ENCODE measurements at places on chromosomes 4 and X.
A peak's percentile ranks its signal among the peaks of the same experiment; 100 is the strongest.

GRCh38 chrX:40578039-40578695 is 2.6 kb upstream of the ATP6AP2 start:
- DNase-seq, result no peak

DNA sequence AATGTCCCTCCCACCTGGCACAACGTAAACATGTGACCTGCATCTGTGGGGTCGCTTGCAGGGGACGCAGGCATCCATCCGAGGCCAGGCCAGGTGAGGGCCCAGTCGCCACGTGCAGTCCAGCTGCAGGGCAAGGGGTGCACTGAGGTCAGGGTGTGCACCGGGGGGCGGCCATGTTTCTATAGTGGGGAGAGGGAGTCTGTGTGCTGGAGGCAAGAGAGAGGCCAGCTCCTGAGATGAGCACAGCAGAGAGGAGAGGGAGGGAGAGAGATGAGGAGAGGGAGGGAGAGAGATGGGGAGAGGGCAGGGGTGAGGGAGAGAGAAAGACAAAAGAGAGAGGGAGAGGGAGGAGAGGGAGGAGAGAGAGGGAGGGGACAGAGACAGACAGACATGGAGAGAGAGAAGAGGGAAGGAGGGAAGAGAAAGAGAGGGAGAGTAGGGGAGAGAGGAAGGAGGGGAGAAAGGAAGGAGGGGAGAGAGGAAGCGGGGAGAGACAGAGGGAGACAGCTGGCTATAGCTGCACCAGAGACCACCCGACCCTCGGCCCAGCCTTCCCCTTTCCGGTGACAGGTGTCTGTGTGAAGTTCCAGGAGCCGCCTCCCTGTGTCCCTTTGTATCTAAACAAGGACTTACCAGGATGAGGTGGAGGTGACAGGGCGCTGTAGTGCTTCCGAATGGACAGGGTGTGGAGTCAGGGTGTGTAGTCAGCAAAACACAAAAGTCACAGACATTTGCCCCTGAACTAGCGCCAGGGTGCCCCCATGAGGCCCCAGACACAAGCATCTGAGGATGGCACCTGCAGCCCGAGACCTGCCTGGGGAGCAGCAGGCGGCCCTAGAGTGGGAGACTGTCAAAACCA is 68.7 kb downstream of the ADRA2C start:
- no peak for DNase-seq

DNA sequence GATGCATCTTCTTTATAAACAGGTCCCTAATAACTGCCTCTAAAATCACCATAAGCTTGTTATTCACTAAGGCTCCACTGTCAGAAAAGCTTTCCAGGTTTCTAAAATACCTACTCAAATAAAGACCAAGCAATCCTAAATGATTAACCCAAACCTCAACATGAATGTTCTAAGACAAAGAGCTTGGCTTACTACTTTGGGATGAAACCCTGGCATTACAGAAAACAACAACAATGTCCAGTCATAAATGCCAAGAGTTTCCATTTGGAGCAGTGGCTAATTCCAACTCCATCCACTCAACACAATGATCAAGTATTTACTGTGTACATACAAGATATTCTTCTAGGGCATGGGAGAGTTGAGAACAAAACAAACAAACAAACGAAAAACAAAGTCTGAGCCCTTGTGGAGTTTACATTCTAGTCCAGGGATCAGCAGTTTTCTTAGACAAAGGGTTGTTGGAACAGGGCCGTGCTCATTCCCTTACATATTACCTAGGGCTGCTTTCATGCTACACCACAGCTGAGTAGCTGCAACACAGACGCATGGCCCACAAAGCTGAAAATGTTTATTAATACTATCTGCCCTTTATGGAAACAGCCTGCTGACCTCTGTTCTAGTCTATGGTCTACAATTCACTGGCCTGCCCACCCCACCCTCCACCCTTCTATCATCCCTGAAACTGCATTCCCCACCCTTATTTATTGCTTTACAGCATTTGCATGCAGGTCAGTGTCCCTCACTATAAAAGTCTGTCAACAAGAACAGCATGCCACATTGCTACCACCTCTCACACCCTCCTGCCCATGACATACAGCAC is 23.7 kb downstream of the ABCG2 start:
- DNase-seq, result no peak

DNA sequence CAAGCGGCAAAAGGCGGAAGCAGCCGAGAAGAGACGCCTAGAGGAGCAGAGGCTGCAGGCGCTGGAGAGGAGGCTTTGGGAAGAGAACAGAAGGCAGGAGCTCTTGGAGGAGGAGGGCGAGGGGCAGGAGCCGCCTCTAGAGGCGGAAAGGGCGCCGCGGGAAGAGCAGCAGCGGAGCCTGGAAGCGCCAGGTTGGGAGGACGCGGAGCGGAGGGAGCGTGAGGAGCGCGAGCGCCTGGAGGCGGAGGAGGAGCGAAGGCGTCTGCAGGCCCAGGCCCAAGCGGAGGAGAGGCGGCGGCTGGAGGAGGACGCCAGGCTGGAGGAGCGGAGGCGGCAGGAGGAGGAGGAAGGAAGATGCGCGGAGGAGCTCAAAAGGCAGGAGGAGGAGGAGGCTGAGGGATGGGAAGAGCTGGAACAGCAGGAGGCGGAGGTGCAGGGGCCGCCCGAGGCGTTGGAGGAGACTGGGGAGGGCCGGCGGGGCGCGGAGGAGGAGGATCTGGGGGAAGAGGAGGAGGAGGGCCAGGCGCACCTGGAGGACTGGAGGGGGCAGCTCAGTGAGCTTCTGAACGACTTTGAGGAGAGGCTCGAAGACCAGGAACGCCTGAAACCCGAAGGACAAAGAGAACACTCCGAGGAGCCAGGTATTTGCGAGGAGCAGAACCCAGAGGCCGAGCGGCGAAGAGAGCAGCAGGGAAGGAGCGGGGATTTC is 72.9 kb downstream of the AASDH start:
- no peak for DNase-seq

GRCh38 chr4:67674098-67674497 is 26.9 kb downstream of the UBA6 start:
- no peak for DNase-seq

DNA sequence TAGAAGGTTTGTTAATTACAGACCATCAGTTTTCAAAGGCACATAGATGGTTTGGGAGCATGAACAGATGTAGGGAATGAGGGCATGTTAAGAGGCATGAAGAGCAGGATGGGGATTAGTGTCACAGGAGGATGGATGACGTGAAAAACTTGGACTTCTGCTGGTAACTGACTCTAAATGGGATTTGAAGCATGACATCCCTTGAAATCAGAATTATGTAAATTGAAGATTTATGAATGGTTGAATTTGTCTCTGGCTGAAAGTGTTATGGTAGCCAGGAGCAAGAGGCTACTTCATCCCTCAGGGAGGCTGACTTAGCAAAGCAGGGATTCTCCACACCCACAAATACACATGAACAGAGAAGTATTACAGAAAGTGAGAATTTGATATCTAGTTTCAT is 454.6 kb downstream of the MAGEB5 start:
- DNase-seq, result no peak

GRCh38 chr4:123832173-123833026 is 435.8 kb downstream of the SPRY1 start:
- no peak for DNase-seq

DNA sequence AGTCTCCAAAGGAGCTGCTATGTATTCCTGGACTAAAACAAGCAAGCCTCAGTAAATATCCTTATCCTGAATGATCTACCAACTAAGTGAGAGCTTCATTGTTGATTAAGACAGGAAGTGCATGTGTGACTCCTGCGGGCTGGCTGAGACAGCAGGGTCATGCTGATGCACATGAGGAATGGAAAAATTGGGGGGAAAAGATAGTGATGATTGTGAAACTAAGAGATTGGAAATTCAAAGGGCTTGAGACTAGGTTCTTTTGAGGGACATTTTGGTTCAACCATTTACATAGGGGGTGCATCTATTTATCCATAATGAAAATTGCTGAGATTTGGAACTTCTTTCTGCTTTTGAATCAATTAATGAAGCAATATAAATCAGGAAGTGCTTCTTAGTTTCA is 61.1 kb upstream of the C1QTNF7 start:
- no peak for DNase-seq

GRCh38 chr4:81213671-81214070 is 1.4 kb downstream of the PRKG2 start:
- no peak for DNase-seq

DNA sequence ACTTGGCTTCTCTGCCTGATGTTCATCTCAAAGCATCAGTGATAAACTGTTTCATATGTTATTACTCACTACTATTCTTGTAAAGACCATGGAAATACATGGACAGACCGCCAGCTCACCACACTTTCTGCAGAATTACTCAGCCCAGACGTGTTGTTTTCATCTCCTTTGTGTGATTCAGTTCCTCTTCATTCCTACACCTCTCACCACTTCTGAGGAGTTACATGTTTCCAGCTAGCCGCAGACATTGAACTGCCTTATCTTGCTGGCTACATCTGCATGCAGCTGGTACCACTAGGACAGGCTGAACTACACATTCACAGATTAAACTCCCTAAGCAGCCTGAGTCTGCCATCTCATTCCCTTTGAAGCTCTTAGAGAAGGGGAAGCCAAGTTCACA is 443.2 kb upstream of the FGF16 start:
- DNase-seq, result no peak

- DNase-seq, result no peak
Measured at GRCh38 chr4:86400216-86400615, 40.4 kb upstream of the MAPK10 start.

DNA sequence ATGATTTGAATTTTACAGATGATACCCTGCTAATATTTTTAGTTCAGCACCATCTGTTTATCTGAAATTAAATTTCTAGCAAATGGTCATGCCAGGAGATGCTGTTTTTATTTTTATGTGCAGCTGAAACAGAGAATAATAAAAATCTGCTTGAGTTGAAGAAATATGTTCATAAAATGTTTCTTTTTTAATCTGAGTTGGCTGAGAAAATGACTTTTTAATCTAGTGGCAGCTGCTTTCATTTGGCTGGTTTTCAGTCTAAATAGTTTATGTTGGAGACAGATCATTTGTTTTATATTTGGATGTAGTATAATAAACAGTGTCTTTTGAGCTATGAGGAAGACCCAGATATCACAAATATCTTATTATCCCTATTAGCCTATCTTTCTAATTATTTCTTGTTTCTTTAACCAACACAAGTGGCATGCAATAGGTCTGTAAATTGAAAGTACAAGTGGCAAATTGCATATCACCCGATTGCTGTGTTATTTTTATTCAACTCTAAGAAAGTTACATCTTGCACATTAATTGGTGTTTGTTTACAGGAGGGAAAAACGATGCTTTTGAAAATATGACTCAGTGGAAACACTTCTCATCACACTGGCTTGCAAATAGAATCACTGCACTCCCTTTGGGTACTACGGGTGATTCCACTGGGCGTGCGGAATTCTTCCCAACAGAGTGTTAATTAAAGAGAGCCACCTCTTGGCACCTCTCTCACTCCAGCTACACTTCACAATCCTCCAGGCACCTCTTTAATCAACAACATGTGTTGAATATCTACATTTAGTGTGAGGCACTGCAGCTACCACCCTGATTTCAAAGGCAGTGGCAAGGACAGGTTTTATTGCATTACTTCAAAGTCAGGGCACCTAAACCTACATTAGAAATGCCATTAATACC is 51.7 kb upstream of the AP1S2 start:
- DNase-seq, result no peak

- DNase-seq, result peak; percentile 45
Measured at GRCh38 chrX:54043541-54044125, 640 bp downstream of the PHF8 start.

- DNase-seq, result no peak
Measured at GRCh38 chr4:104906276-104906675, 240.4 kb upstream of the TET2 start.

DNA sequence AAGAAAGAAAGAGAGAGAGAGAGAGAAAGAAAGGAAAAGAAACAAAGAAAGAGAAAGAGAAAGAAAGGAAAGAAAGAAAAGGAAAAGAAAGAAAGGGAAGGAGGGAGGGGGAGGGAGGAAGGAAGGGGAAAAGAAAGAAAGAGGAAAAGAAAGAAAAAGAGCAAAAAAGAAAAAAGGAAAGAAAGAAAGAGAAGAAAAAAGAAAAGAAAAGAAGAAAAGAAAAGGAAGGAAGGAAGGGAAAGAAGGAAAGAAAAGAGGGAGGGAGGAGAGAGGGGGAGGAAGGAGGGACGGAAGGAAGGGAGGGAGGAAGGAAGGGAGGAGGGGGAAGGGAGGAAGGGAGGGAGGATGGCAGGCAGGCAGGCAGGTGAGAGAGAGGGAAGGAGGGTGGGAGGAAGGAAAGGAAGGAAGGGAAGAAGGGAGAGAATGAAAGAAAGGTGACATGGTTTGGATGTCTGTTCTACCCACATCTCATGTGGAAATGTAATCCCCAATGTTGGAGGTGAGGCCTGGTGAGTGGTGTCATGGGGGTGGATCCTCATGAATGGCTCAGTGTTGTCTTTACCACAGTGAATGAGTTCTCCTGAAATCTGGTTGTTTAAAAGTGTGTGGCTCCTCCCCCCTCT is 83.0 kb upstream of the DCLK2 start:
- DNase-seq, result no peak

GRCh38 chr4:163693776-163694175 is 199.3 kb downstream of the TMA16 start:
- no peak for DNase-seq

- DNase-seq, result no peak
Measured at GRCh38 chr4:4673070-4673469, 131.2 kb upstream of the STX18 start.

GRCh38 chr4:182745237-182745636 is 171.9 kb downstream of the DCTD start:
- DNase-seq, result no peak

DNA sequence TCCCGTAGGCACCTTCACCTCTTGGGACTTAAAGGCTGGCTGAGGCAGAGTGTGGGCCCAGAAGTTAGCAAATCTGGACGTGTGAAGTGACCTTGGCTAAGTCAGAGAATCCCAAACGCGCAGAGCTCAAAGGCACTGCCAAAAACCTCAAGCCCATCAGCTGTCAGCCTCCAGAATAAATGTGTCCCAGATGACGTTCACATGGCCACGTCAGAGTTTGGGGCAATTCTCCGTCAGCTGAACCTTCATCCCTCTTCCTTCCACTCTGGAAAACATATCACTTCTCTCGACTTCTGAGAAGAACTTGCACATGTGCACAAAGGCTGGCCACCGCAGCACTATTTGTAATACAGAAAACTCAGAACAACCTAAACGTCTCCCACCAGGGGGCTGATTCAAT is 35.7 kb upstream of the APLN start:
- no peak for DNase-seq
